ENCODE measurements at places on chromosomes 11 and 22.
A peak's percentile ranks its signal among the peaks of the same experiment; 100 is the strongest.

- DNase-seq: no peak
Measured at GRCh38 chr22:39627865-39628562, 57.5 kb downstream of the CACNA1I start.

DNA sequence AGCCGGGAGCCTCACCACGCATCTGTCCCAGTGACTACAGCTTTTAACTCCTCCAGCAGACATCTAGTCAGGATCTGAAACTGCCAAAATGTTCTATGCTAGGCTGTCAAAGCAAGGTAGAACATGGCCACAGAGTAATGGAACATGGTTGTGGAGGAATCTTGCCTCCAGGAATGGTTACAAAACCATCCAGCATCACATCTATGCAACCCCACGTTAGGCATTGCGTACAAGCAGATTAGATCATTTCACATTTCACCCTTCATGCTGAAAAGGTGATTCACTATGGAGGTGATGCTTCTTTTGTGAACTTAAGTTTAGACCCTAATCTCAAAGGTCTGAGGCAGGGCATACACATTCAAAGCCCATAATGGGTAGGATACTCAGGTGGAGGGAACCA, 103.0 kb downstream of the PARVA start:
- DNase-seq: no peak

- peak; percentile 13 for DNase-seq
Measured at GRCh38 chr22:46481386-46481785, 56.0 kb downstream of the CELSR1 start.

DNA sequence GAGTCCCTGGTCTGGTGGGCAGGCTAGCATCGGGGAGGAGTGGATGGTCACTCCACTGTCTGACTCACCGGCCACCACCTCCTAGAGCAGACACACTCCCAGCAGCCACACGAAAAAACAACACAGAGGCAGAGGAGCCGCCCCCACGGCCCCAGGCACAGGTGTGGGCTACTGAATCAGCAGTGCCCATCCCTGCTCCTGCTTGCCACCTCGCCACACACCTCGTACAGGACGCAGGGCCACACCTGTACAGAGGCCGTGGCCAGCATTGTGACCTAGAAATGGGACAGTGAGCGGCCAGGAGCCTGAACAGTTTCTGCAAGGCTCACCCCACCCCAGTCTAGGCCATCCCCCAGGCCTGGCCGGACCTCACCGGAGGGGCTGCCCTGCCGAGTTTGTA, 14.0 kb downstream of the TRIM29 start:
- DNase-seq: no peak

- no peak for DNase-seq
Measured at GRCh38 chr22:32801537-32802236, at the start of gene TIMP3. TSS of gene TIMP3 (plus strand) at chr22:32801705. CDS start at chr22:32802002, 297 bp downstream.

All from NAMALWA (cell line).